ENCODE measurements at places on chromosomes 11 and 22.

DNA sequence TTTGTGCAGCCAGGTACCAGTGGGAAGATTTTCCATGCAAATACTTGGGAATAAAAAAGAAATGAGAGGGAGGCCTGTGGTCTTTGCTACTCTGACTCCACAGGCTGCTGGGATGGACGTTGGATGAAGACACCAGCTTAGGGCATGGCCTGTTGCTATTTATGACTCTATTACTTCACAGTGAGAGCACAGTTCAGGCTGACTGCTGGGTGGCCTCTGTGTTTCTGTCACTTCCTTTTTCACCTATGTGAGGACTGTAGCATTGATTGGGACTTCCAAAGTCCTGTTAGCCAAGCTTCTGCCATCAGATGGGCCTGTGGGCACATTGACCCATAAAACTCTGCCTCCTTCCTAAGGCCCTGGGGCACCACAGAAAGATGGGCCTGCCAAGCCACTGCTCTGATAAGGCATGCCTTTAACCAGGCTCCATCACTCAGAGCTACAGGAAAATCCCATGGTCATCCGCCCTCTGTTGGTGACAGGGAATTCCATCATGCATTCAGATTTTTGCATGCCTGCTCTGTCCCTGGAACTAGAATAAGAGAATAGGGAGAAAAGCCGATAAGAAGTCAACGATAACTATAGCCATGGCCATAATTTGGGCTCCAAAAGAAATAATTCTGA is 64.6 kb downstream of the KCNJ1 start:
- DNase-seq = no peak

- DNase-seq = peak; percentile 41
Observed at GRCh38 chr11:114077482-114078305, 18.2 kb downstream of the ZBTB16 start.

GRCh38 chr11:110217223-110217877 is 79.1 kb downstream of the RDX start:
- no peak for DNase-seq

DNA sequence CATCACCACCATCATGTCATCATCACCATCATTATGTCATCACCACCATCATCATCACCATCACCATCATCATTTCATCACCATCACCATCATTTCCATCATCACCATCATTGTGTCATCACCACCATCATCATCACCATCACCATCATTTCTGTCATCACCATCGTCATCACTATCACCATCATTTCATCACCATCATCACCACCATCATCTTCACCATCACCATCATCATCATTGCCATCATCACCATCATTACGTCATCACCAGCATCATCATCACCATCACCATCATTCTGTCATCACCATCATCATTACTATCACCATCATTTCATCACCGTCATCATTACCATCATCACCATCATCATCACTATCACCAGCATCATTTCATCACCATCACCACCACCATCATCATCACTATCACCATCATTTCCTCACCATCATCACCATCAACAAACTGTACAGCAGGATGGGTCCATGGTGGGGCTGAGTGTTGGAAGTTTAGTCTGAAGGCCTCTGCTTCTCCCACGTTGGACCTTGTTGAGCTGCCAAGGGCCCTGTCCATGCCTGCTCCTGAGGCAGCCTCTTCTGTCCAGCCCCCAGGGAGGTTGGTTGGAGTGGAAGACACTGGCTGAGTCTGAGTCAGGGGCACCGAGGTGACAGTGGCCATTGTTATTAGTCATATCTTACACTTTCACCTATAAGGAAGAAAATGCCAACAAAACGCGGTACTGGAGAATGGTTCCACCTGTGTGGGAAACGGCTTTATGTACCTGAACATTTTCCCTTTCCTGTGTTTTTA is 247.1 kb downstream of the TBC1D22A start:
- no peak for DNase-seq

- DNase-seq = no peak
Observed at GRCh38 chr22:43689356-43689755, 122.7 kb downstream of the EFCAB6 start.

DNA sequence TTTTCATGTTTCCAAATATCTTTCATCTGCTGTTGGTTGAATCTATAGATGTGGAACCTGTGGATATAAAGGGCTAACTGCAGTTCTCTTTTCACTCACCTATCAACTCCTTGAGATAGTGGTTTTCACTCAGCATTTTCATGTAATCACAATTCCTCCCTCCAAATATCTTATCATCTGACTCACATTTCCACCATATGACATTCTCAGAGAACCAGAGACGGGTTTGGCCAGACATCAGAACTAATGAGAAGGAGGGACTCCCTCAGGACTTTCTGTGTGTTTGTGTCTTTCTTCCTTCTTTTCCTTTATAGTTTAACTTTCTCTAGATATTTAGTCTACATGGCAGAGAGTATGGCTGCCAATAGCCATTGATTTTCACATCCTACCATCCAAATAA is 134.8 kb upstream of the DDI1 start:
- DNase-seq = no peak

- DNase-seq = peak; percentile 38
Observed at GRCh38 chr11:130208241-130209127, 48.9 kb downstream of the ST14 start.

DNA sequence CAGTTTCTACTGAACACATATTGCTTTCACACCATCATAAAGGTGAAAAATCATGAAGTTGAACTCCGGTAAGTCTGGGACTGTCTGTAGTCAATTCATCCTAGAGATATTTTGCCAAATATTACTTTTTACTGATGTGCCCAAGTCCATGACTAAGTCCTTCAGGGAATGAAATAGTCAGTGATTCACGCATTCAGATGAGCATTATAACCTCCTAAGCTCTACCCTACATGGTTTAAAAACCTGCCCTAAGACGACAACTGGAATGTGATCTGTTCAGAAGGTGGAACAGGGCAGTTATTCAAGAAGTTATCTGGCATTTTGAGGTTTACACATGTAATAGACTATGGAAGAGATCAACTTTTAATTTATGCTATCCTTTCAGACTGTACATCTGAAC is 125.6 kb downstream of the TRPC6 start:
- no peak for DNase-seq

DNA sequence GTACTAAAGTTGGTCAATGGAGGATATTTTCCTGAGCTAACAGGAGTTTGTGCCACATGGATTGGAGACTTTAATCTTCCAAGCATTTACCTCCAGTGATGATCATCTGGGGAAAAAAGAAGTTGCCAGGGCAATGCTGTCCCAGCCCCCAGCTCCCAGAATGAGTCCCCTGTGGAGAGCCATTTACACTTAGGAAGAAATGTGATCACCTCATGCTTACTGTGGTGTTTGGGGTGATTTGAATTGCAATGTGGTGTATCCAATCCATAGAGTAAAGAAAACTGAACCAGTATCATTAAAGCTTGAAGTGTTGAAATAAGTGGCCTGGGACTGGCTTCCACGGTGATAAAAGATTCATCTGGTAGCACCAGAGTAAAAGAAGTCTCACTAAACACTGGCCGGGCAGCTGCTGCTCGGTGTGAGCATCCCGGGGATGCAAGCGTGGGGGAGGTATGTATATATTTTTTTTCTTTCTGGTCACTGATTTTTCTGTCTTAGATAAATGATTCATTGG is 117.2 kb upstream of the NTM start:
- DNase-seq = no peak

DNA sequence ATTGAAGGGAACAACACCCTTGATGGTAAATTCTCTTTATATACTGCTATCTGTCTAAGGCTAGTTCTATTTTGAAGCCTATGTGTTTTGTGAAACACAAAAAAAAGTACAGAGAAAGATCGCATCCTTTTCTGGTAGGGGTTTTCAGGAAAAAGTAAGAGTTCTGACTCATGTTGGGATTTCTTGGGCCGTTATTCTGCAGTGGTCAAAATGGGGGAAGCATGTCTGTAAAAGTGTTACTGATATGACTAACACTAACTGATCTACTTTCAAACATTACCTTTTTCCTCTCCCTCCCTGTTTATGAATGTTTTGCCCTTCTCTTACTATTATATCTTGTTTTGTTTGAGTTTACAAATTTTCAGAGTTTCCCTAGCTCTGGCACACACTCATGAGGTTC is 53.9 kb downstream of the CTNND1 start:
- no peak for DNase-seq

DNA sequence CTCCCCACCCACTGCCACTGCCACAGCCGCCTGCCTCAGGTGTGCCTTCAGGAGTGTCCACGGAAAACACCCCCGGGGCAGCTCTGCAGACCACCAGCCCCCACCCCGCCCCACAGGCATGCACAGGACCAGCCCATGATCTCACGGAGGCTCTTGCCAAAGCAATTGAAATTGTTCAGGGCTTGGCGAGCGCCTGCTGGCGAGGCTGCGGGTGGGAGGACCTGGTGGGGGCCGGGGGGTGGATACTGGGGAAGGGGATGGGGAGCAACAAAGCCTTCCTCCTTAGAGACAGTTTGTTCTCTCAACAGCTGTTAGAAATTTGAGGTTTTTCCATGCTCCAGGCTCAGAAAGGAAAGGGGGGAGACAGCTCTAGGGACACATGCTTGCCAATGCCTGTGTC is 274.7 kb downstream of the MN1 start:
- no peak for DNase-seq

DNA sequence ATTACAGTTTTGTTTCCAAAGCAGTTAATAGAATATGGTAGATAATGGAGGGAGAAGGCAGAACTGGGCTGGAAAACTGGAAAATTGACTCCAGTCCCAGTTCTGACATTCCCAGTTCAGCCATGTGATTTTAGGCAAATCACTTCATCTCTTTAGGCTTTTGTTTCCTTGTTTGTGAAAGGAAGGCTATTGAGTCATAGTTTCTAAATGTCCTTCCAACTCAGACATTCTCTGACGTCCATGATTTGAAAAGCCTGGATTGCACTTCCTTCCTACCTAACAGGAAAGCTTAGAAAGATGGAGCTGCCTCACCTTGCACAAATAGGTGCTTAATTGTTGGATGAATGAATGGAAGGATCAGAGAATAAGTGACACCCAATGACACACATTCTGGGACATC is 19.8 kb upstream of the GALNT18 start:
- no peak for DNase-seq

DNA sequence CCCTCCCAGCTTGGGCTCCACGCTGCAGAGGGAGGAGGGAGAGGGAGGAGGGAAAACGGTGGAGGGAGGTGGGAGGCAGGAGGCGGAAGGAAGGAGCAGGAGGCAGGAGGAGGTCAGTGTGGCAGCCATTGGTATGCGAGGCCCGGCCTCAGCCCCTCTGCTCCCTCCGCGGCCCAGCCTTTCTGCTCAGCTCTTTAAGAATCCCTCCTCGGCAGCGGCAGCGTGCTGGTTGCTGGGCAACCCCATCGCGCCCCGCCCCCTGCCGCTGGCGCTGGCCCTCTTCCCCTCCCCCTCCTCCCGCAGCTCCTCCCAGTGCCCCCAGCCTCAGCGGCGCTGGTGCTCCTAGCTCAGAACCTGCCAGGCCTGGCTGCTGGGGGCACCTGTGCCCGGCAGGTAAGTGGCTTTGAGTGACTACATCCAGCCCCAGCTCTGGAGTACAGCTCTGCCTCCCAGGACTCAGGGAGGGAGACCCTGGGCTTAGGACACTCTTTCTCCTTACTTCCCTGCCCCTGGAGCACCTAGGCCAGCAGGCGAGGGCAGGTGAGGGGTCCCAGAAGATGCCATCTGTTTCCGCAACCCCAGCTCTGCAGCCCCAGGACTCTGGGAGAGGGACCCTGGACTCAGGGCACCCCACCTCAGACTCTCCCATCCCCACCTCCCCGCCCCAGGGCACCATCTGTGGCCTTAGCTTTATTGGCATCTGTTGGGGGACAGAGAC is 7.2 kb upstream of the FLRT1 start:
- DNase-seq = no peak

DNA sequence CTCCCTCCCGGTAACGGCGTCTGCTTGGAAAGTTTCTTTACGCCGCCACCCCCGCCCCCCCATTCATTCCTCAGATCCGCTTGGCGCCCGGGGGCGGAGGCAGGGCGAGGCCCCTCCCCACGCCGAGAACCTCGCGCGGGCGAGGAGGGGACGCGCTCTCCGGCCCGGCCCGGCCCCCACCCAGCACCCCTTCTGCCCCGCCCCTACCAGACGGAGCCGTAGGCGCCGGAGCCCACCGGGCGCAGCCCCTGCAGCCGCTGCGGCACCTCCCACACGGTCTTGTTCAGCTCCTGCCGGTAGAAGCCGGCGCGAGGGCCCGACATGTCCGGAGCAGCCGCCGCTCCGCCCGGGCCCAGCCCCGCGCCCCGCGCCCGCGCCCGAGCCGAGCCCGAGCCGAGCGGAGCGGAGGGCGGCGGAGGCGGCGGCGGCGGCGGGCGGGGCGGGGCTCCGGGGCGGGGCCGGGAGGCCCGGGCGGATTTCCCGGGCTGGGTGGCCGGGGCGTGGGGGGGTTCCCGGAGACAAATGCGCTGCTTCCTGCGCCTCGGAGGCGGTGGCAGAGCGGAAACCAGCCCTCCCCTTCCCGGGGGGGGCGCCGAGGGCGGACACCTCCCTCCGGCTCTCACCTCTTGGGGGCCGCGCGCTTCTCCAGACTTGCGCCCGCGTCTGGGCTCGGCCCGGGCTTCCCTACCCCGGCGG is at the start of gene MAPK11:
TSS of gene MAPK11 (minus strand) at position 411 of the 696 bp plus-strand sequence. CDS start at position 323, 88 bp downstream.
- DNase-seq = no peak

GRCh38 chr11:114159320-114159719 is 99.8 kb downstream of the ZBTB16 start:
- no peak for DNase-seq

DNA sequence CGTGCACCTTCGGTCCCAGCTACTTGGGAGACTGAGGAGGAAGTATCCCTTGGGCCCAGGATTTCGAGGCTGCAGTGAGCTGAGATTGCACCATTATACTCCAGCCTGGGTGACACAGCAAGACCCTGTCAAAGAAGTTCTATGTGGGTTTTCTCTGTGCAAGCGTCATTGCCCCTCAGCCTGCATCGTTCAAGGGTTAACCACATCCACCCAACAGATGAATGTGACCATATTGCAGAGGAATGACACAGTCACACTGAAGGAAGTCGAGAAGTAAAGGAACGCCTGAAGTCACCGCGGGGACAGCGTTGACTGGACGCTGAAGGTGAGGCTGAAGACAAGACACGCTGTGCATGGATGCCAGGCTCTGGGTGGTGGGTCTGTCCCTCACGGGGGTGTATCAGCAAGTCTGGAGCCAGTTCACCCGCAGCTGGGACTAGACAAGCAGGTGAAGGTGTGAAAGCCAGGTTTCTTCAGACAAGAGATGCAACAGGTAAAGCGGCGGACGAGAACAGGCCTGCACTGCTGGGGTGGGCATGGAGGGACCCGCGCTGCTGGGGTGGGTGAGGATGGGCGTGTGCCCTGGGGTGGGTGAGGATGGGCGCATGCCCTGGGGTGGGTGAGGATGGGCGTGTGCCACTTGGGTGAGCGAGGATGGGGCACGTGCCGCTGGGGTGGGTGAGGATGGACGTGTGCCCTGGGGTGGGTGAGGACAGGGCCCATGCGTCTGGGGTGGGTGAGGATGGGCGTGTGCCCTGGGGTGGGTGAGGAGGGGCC is 36.5 kb upstream of the TOLLIP start:
- DNase-seq = peak; percentile 30

GRCh38 chr11:75524665-75525432 is 892 bp downstream of the GDPD5 start:
- no peak for DNase-seq

DNA sequence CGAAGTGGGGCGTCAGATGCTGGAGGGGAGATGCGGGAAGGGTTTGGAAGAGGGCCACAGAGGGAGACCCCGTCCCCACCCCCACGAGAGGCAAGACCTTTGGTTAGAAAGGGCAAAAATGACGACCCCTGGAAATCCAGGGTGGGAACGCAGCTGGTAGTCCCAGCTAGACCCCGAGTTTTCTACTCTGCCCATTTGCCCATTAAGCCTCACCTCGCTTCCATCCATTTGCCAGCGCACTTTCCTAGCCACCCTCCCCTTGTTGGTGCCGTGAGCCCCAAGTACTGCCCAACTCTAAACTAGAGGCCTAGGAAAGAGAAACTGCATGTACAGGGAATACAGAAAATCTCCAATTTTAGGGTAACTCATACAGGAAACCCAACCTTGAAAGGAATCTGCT is 370 bp downstream of the DDX25 start:
- no peak for DNase-seq
